ENCODE measurements at places on chromosomes 6 and 20.
A peak's percentile ranks its signal among the peaks of the same experiment; 100 is the strongest.

- no peak for DNase-seq
These were observed 2.0 kb downstream of the HEY2 start for GRCh38 chr6:125751334-125751916.

DNA sequence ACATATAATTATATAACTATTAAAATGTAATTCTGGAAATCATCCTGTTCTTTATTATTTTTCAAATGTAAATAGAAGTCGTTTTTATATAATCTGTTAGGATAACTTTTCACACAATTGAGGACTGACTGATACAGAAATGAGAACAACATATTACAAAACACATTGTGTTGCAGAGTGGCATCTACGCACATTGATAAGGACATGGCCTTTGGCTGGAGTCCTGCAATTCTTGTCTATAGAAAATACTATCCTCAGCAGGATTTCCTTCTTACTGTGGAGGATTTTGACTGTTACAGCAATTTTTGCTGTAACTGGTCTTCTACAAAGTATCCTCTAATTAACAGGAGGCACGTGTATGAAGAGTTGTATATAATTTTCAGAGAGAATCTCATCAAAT is 19.8 kb downstream of the SH3BGRL2 start:
- no peak for DNase-seq

GRCh38 chr6:42239736-42240375 is 22.2 kb upstream of the MRPS10 start:
- DNase-seq, result no peak

DNA sequence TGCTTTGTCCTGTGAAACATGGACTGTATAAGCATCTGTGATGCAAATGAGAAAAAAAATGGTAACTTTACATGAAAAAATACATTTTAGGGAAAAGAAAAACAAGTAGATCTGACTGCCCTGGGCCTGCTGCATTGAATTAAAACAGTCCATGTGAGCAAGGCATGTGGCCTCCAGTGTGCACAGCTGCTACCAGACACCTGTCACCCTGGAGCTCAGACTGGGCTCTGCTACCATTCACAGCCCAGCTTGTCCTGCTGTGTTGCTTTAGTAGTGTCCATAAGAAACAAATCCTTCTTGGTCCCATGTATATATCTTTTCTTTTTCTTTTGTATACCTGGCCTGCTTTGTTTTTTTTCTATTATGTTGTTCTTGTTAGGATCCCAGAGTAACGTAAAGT is 315.9 kb downstream of the NKAIN2 start:
- peak; percentile 34 for DNase-seq

GRCh38 chr6:133756078-133756695 is 132.7 kb upstream of the TCF21 start:
- no peak for DNase-seq

GRCh38 chr6:147106759-147107401 is 97.3 kb upstream of the STXBP5 start:
- DNase-seq, result no peak

- DNase-seq, result no peak
These were observed 183.6 kb downstream of the FAXC start for GRCh38 chr6:99165838-99166237.

GRCh38 chr6:74731204-74731603 is 474.6 kb downstream of the COL12A1 start:
- no peak for DNase-seq

DNA sequence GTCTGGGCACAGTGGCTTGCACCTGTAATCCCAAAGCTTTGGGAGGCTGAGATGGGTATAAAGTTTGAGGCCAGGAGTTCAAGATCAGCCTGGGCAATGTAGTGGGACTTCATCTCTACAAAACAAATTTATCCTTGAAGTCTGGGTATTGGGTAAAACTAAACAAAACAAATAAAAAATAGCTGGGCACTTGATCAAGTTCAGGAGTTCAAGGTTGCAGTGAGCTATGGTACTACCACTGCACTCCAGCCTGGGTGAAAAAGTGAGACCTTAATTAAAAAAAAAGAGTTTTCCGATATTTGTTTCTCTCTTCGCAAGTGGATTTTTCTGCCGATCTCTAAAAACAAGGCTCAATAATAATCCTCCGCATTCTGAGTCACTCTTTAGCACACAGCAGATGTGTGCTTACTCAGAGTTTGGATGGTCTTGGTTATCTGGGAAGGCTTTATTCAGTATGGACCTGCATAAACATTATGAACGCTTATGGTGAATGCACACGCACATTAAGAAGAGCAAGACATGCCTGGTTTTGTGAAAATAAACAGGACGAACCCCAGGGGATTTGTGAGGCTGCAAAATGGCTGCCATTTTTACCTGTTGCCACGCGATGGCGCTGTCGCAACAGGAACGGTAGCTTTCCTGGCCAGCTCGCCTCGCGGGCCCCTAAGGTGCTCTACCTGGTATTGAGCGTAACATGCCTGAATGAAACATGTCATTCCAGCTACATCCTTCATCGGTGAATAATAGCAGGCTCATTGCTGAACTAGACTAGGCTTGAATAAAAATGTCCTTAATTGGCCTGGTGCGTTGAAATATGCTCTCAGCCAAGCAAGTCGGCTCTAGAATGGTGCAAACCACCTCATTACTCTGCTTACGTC is 6.0 kb downstream of the OPN5 start:
- DNase-seq, result peak; percentile 31

GRCh38 chr6:72669324-72669723 is 47.5 kb downstream of the KCNQ5 start:
- no peak for DNase-seq

DNA sequence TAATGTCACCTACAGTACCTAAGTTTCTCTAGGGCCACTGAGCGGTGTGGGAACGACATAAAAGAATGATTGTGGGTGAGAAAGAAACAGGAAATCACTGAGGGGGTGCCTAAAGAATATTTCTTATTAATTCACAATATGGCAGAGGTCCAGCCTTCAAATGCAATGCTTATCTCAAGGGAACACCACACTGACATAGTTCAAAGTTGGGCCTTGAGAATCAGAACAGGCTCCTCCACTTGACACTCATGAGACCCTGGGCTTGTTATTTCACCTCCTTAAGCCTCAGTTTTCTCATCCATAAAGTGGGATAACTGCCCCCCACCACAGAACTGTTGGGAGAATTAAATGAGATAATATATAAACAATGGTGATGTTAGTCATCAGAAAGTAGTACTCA is 40.4 kb upstream of the ARHGAP18 start:
- no peak for DNase-seq

- no peak for DNase-seq
These were observed 58.6 kb downstream of the FOXA2 start for GRCh38 chr20:22525821-22526220.

DNA sequence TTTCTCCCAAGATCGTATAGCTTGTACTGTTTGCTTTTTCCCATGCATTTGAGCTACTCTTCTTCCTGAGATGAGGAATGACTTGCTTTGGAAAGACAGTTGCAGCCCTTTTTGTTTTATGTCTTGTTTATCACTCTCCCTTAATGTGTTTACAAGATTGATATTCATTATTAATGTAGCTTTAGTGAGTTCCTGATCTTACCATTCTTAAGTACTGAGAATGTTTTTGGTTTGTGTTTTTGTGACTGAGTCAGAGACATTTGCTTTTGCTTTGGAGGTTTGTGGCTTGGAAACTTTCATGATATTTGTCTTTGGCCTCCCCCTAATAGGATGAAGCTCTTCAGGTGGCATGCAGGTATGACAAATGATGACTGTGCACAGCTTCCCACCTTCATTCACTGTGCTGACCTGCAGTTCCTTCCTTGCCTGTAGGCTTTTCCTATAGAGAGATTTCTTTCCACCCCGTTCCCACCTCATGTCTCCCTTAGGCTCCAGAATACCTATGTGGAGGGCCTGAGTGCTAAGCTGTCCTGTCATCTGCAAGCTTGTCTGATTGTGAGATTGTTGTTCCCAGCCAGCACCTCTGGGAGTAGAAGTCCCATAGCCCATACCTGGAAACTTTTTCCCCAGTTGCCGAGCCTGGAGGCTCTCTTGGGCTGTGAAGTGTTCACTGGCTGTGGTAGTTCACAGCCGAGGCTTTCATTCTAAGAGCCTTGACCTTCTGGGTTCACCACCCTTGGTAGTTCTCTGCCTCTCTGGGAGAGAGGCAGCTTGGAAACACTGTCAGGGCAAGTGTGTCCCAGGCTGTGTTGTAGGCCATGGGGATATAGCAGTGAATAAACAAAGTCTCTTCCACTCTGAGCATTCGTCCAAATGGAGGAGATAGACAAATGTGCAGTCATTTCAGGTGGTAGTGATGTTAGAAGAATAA is 27.1 kb downstream of the CDS2 start:
- no peak for DNase-seq

DNA sequence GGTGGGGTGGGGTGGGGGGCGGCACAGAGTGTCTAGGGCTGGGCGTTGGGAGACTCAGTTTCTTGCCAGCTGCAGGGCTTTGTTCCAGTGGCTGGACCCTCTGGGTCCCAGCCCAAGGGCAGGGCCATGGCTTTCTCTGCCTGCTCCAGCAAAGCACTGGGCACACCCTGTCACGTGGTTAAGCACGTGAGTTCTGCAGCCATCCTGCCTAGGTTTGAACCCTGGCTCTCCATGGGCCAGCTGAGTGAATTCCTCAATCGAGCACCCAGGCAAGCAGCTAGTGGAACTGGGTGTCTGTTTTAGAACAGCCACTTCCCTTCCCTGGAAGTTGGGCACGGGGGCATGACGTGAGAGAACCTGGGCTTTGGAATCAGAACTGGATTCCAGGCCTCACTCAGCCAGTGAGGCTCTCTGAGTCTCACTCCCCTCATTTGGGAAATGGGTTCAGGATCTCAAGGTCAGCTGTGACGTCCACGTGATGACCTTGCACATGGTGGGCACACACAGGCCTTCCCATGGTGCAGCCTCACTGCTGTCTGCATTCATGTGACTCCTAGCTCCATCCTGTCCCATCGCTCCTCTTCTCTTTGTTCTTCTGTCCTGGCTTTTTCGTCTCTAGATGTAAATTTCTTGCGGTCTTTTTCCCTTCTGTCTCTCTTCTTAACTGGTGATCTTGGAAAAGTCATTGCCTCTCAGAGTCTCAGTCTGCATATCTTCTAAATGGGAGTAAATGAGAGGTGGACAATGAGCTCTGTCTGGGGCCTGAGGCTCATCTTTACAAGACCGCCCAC is 45.9 kb downstream of the NOL4L start:
- DNase-seq, result no peak

- no peak for DNase-seq
These were observed 145.6 kb upstream of the ESR1 start for GRCh38 chr6:151661928-151662327.
